Stimulated activated CD8-positive, alpha-beta memory T cell treated with anti-CD3 and anti-CD28 coated beads, Interleukin-2, amount 100 ng/mL, for 1 hour (primary cell): ENCODE measurements at places on chromosomes 4 and X.

DNA sequence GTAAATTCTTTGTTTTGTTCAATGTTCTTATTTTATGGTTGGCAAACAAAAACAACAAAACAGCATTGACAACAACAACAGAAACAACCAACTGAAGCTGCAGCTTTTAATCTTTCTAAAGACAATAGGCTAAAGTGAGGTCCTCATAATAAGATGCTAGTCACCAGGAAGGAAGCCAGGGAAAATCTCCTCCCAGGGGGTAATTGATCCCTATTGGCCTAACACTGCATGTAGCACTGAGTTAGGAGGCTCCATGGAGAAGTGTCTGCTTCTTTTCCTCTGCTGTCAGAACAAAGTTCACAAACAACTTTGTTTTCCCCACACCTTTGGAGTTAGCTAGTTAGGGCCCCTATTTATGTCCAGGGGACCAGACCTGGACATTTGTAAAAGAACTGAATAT, 4.7 kb upstream of the LRAT start:
- DNase-seq, result no peak

DNA sequence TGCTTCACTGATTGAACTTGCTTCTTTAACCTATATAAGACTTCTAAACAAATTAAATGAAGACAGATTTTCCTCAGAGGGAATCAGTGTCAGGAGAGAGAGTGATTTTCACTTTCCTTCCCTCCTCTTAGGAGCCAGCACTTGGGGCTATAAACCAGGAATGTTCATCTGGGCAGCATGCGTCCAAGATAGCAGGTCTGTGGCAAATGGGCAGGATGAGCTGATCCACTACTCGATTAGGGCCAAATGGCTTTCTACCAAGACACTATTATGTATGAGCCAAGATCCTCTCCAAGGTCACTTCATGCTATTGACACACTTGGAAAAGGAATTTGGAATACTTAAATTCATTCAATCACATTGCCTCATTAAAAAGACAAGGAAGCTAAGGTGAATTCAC, 203.9 kb upstream of the GRID2 start:
- no peak for DNase-seq

GRCh38 chr4:39324446-39324845, 41.7 kb downstream of the RFC1 start:
- no peak for DNase-seq

DNA sequence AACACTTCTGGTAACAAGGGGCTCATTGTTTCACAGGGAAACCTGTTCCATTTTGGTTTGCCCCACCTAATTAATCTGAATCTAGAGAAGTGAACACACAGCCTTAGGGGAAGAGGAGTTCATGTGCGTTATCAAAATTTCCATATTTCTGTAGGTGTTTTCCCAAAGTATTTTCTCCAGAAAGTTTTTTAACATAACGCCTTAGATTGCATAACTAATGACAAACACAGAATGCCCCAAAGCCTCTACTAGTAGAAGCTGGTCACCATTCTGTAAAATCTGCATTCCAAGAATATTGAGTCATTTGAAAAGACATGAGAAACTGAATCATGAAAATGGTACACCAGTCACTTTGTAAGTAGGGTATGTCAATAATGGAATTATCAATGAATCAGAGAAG, 41.1 kb downstream of the IL13RA2 start:
- DNase-seq, result no peak

- DNase-seq, result no peak
Observed at GRCh38 chr4:105808030-105808749, 87.1 kb upstream of the NPNT start.

DNA sequence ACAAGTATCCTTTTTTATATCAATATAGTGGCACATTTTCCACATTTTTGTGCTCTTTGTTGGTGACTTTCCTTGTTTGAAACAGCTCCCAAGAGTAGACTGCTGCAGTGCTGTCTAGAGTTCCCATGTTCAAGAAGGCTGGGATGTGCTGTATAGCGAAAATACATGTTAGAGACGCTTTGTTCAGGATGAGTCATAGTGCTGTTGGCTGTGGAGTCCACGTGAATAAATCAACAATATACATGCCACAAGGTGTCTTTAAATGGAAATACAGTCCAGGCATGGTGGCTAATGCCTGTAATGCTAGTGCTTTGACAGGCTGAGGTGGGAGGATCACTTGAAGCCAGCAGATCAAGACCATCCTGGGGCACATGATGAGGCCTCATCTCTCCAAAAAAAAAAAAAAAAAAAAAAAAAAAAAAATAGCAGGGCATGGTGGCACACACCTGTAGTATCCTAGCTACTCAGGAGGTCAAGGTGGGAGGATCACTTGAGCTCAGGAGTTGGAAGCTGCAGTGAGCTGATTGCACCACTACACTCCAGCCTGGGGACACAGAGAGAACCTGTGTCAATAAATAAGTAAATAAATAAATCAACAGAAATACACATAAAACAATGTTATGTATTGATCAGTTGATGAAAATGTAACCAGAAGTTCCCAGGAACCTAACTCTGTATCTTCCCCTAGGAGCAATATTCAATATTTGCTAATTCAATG, 256.8 kb upstream of the STS start:
- no peak for DNase-seq

- no peak for DNase-seq
Observed at GRCh38 chrX:138858438-138858837, 146.9 kb upstream of the FGF13 start.

DNA sequence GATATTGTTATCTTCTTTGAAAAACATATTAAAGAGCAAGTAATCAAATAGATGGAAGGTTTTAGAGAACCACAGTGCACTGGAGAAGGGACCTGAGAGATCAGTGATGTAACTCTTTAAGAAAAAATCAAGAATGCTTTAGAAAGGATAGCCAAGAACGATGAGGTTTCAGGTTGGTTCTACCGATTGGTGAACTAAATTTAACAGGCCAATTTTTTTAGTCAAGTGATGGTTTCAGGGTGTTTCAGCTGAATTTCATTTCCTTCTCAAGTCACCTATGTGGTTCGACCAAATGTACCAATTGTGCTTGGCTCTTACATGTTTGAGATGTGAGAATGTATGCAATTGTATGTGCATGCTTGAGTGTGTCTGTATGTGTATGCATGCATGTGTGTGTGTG, 26.5 kb downstream of the HS3ST1 start:
- DNase-seq, result no peak

GRCh38 chr4:119017636-119018035, 118.0 kb upstream of the MYOZ2 start:
- DNase-seq, result no peak

DNA sequence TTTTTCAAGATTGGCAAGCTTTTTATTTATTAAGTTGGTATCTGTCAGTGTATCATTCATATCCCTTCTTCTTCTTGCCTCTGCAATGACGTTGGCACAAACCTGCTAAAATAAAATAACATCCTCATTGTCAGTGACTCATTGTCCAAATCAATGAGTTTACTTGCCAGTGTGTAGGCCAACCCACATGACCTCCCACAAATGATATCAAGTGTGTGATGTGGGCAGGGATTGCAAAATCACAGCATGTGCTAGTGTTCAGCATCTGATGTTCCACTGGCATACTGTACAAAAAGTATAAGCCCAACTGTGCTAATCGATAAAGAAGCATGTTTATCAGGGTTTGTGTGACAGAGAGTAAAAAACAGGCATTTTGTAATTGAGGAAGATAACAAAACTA, 25.5 kb downstream of the GPAT3 start:
- no peak for DNase-seq

DNA sequence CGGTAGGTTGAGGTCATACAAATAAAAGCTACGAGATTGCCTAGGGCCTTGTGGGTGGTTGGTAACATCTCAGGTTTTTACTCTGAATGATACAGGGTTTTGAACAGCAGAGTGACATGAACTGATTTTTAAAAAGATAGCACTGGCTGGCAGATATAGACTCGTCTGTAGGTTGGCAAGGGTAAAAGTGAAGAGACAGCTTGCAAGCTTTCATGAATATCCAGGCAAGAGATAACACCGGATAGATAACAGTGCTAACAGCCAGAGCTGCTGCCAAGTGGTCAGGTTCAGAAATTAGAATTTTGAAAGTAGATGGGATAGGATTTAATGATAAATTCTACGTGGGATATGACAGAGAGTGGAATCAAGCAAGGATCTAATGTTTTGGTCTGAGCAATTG, 299.7 kb upstream of the AADAT start:
- DNase-seq, result no peak

DNA sequence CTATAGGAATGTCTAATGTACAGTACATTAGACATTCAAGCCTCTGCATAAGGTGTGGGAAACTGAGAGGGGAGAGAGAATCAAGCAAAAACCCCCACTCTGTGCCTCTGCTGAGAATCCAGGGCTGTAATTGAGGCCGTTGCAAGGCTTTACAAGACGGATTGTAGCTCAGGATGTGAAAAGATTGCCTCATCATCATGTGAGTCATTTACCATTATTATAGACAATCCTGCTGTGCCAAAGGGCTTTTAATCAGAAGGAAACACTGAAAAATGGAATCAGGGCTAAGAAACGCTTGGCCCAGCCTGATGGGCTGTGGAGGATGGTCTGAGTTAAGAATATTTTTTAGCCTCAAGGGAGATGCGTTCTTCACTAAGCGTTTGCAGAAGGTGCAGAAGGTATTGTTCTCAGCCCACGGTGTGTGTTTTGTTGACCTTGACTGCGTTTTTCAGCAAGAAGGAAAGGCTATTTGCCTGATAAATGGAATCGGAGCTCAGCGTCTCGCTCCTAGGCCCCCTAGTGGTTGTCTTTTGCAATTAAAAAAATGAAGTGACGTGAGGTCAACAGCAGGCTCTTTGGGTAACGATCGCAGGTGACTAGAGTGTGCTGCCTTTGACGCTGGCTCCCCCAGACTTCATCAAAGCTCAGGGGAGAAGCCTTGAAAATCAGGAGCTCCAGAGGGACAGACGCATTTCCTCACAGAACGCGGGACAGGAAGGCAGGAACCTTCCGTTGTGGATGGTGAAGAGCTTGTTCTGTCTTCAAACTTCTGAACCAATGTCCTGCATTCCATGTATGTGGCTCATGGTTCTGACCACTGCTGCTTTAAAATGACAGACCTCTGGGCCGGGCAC, 18.1 kb upstream of the CHRNA9 start:
- peak; percentile 33 for DNase-seq

GRCh38 chr4:132344924-132345828, 803.9 kb upstream of the PCDH10 start:
- DNase-seq, result no peak

GRCh38 chr4:20576861-20577260, 123.4 kb upstream of the PACRGL start:
- DNase-seq, result no peak

- no peak for DNase-seq
Observed at GRCh38 chrX:88560673-88561330, 186.2 kb upstream of the CPXCR1 start.

DNA sequence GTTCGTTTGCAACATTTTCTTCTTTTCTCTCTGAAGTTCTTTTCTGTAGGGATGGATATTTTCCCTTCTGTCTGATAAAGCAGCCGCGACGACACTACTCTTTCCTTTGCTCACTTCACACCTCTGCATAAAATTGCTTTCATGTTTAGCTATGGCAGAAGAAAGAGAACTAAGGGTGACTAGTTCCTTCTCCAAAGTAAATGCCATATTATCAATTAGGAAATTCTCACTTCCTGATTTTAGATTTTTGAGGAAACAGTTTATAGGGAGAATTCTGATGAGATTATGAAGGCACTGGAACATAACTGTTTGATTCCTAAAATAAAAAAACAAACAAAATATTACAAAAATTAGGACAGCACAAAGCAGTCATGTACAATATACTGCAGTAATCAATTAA, 29.2 kb downstream of the FANCB start:
- DNase-seq, result no peak

DNA sequence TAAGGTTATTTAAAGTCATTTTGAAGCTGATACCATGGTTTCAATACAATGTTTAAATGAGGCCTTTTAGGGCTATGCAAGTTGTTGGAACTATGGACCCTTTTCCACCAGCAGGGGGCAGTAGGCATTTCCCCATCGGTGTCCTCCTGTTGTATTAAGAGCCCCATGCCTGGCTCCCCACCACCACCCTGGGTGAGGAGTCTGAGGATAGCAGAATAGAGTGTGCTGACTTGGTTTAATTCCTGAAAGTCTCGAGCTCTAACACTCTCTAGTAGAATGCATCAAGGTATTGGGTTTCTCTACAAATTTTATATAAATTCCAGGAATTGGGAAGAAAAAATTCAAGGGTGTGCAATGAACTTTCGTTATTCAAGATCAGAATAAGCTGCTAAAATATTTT, 234.8 kb upstream of the JADE1 start:
- peak; percentile 5 for DNase-seq

DNA sequence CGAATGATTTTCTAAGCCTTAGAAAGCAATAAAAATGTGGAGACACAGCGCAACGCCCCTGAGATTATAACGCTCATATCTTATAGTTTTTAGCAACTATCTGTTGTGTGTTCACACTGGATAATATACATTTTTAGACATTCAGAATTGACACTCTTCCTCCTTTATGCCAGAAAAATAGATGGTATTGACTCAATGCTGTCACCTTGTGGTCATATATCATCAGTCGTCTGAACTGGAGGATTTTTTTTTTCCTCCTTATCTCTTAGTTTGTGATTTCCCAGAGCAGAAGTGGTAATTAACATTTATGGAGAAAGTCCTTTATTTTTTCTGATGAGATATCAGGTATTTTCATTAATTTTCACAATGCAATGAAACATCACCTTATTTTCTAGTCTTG, 759.6 kb downstream of the RAB28 start:
- DNase-seq, result no peak

GRCh38 chrX:50920132-50920531, 9.6 kb downstream of the BMP15 start:
- no peak for DNase-seq

- no peak for DNase-seq
Observed at GRCh38 chr4:94345969-94346368, 3.3 kb upstream of the HPGDS start.

- no peak for DNase-seq
Observed at GRCh38 chr4:112515198-112516065, 548 bp downstream of the NEUROG2 start.

DNA sequence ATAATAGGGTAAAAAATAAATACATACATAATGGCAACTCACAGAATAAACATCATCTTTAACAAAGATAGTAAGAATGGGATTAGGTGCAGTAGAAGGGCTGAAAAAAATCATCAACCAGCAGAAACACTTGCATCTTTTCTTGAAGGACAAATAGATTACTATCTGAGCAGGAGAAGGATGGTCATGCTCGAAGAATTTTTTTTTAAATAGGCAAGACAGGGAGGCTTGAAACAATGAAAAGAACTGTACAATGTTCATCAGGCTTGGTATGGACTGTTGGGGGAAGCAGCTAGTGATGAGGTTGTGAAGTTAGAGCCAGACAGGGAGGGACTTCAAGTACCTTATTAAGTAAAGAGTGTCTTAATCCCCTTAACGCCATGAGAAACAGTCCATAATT, 167.4 kb upstream of the LDB2 start:
- no peak for DNase-seq

GRCh38 chrX:43836435-43837184, 45.6 kb downstream of the MAOB start:
- no peak for DNase-seq

- DNase-seq, result peak; percentile 22
Observed at GRCh38 chrX:110167952-110168451, 149.9 kb downstream of the AMMECR1 start.

GRCh38 chrX:150683536-150684146, 9.6 kb upstream of the MTMR1 start:
- no peak for DNase-seq
